ENCODE measurements at places on chromosomes 11 and 22.

- no peak for DNase-seq
Measured at GRCh38 chr11:67178421-67178820, 59.4 kb downstream of the KDM2A start.

- no peak for DNase-seq
Measured at GRCh38 chr11:120279502-120279901, 39.6 kb downstream of the POU2F3 start.

GRCh38 chr11:109772892-109773291 is 320.3 kb upstream of the ZC3H12C start:
- DNase-seq = no peak

DNA sequence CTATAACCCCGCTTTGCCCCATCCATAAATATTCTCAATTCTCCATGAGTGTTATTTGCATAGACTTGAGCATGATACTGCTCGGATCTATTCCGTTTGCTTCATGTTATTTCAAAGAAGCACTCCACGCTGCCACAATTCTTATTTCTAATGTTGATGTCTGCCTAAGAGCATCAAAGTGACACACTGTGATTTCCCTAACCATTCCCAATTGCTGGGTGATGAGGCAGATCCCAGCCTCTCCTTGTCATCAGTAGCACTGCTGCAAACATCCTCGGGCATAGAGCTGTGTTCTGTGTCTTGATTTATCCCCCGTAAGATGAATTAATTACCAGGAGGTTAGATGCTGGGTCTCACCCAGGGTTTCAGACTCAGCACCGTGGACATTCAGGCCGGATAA is 178.3 kb upstream of the SEZ6L start:
- DNase-seq = no peak

DNA sequence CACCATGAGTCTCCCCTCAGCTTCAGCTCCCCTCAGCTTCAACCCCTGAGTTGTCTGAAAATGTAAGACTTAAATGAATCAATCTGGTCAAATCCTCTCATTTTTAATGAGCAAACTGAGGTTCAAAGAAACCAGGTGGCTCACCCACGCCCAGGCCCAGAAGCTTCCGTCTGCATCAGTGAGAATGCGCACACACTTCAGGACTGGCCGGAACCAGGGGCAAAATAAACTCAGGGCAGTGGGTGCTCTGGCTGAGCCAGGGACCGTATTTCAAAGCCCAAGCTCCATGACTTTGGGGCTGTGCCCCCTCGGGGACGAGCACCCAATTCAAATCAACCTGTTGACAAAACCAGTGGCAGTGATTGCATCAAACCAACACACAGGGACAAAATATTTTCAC is 3.1 kb downstream of the SULT4A1 start:
- no peak for DNase-seq

DNA sequence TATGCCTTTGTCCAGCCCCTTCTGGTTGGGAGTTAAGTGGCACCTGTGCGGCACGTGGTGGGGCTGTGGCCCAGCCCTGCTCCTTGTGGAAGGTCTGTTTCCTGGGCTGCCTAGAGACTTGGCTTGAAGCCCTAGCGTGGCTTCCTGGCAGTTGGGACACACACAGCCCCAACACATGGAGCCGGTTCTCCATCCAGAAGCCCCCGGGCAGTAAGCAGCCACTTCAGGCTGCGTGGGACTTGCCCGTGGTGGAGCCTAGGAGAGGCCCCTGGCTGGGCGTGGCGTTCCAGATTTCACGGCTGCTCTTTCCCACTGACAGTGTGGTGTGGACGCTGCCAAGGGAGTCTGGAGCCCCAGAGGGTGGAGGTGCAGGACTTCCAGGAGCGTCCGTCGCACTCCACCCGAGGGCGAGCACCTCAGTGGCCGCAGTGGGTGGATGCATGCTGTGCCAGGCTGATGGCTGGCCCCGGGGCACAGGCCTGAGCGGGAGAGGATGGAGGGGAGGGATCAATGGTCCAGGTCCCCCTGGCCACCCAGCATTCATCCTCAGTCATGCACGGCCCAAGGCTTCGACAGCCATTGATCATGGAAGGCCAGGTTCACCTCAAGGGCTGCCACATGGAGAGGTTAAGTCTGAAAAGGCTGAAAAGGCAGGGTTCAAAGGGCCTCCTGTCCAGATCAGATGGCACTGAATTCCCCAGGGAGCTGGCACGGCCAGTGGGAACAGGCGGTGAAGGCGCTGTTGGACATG is 9.3 kb downstream of the CCND1 start:
- DNase-seq = no peak

DNA sequence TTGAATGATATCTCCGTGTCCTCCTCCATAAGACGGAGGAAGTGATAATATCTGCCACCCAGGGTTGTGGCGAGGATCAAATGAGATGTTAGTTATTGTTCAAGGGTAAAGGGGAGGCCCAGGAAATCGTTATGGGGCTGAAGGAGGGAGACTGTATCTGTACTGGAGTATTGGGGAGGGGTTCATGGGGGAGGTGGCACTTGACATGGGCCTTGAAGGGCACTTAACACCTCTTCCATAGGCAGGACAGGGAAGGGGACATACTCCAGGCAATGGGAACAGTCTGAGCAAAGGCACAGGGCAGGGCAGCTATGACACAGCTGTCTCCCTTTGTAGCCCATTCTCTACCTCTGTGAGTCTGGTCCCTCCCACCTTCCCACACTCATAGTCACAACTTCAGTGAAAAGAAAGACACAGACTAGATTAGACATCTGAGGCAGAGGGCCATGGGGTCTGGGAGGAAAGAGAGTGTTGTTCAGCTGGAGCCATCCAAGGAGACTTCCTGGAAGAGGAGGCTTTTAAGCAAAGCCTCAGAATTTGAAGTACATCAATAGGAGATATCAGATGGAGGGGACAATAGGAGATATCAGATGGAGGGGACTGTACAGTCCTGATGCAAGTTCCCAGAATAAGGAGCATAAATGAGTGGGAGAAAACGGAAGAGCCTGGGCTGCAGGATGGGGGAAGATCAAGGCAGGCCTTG is 15.8 kb upstream of the DGKZ start:
- no peak for DNase-seq

GRCh38 chr11:87491381-87491780 is 453.6 kb downstream of the TMEM135 start:
- DNase-seq = no peak

DNA sequence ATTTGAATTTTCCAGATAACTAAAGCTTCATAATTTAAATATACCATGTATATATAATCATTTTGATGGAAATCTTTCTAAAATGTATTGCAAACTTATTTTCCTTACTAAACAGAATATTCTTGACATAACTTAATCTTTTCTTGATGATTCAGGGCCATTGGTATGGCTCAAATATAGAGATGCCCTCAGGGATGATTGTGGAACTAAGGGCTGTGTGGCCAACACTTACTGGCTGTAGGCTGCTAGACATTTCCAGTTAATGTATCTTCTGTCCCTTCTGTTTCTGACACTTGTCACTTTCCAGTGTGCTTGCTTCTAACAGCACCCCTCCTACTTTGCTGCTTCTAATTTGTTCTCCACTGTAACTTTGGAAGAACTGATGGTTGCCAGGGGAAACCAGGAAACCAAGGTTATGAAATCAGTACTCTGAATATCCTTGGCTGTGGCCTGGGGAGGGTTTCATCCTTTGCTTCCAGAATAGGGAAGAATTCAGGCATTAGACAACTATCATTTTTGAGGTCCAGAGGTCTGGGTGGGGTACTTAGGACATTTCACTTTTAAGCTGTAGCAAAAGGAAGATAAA is 697.2 kb downstream of the ETS1 start:
- DNase-seq = no peak

DNA sequence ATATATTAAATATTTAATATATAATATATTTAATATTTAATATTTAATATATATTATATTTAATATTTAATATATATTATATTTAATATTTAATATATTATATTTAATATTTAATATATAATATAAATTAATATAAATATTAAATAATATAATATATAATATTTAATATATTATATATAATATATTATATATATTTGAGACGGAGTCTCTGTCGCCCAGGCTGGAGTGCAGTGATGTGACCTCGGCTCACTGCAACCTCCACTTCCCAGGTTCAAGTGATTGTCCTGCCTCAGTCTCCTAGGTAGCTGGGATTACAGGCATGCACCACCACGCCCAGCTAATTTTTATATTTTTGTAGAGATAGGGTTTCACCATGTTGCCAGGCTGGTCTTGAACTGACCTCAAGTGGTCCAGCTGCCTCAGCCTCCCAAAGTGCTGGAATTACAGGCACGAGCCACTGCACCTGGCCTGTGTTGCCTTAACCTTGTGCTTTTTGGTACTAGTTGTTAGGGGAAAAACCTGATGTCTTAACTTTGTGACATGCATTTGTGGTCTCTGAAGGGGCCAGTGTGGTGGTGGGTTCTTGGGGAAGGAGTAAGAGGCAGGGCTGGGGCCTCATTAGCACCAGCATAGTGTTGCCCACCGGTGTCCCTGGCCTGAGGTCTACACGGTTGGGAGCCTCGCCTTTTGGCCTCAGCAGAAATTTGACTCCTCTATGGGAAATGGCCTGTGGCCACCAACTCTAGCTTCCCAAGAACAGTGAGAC is 16.6 kb downstream of the SEC14L3 start:
- no peak for DNase-seq

DNA sequence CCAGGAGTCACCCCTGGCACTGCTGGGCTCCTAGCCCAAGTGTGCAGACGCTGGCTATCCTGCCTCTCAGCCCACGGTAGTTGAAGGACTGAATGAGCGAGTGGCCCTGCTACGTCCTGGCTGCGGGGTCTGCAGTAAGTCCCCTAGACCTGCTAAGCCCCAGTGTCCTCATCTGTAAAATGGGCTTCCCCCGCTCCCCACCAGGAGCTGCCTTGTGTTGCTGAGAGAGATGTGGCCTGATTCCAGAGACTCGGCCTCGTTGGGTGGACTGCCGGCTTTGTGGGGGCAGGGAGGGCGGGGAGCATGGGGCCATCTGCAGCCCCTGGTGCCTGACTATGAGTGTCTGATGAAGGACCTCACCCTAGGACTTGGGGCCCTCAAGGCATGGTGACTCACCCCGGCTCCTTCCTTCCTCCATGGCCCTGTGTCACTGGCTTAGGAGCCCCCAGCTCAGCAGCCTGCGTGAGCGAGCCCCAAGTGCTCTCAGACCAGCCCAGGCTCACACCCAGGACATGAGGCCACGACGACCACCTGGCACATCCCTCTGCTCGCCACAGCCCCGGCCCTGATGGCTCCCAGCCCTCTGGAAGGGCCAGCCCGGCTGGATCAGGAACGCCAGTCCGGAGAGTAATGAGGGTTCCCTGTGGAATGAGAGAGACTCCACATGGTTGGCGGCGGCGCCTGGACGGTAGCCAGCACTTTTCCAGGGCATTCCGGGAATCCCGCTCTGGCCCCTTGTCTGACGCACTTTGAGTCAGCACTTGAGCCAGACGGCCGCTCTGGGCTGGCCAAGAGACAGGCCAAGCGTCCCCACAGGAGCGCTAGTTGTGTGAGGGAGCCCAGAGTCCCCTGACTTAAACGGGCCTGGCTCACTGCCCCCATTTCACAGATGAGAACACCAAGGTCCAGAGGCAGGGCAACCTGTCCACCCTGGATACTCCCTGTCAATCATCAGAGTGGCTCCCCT is 50.5 kb upstream of the SHISAL1 start:
- DNase-seq = no peak

GRCh38 chr11:103994094-103994493 is 42.3 kb upstream of the DDI1 start:
- DNase-seq = no peak

- DNase-seq = no peak
Measured at GRCh38 chr22:46740910-46741780, 3.1 kb upstream of the CERK start.

DNA sequence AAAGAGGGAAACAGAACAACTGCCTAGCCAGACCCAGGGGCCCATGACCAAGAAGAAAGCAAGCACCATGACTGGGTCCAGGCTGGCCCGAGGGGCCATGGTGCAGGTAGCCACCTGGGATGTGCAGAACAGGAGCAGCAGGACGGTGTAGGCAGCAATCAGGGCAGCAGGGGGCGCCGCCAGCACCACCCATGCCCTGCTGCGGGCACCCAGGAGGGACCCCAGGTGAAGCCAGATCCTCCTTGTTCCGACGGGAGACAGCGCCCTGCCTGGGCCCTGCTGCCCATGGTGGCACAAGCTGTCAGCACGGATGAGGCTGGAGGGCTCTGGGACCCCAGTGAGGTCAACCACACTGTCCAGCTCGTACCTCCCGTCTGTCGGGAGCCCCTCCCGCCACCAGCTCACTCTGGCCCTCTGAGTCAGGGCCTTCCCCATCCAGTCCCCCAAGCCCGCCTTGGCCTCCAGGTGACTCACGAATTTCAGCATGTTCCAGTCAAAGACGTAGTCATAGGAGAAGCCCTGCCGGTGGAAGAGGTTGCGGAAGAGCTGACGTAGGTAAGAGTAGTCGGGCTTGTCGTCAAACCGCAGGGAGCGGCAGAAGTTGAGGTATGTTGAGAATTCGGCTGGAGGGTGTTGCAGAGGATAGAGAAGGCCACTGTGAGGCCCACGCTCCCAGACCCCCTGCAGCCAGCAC is 18.8 kb downstream of the CSNK1E start:
- DNase-seq = no peak

GRCh38 chr22:48141301-48141700 is 1378.9 kb downstream of the TBC1D22A start:
- no peak for DNase-seq

GRCh38 chr22:39580006-39580441 is 9.5 kb downstream of the CACNA1I start:
- DNase-seq = no peak

DNA sequence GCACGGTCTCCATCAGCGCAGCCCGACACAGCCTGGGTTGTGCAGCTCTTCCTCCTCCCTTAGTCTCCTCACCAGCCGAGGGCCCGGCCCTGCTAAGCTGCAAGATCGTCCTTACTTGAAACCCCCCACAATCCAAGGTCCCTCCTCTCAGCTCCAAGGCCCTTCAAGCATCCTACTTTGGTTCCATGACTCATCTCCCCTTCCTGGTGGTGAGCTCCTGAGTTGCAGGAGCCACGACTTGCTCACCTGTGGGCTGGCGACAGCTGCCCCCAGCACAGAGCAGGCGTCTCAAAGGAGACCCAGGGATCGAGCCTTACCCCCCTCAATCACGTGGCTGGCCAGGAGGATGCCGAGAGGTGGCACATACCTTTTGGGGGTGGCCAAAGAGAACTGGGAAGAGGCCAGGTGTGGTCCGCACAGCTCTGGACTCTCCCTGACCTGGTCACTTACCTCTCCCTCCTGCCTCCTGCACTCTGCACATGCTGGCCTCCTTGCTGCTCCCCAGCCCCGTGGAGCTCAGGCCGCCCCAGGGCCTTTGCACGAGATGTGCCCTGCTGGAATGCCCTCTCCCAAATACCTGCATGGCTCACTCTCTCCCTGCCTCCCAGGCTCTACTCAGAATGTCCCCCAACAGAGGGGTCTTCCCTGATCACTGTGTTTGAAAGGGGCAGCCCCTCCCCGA is 35.2 kb upstream of the FADD start:
- DNase-seq = no peak

GRCh38 chr11:44528103-44528502 is 37.4 kb upstream of the CD82 start:
- DNase-seq = no peak

- DNase-seq = no peak
Measured at GRCh38 chr11:71551711-71552110, 3.5 kb downstream of the KRTAP5-9 start.

Measured in stimulated activated CD8-positive, alpha-beta memory T cell treated with anti-CD3 and anti-CD28 coated beads, Interleukin-7, amount 100 ng/mL, for 4 hours (primary cell).